ENCODE measurements at places on chromosomes 16 and 17.

GRCh38 chr16:66523861-66524354, 26.0 kb downstream of the TK2 start:
- H3K27ac ChIP-seq: peak overlapping the region; percentile 64
- no peaks in the 10 kb centered on the region for H3K27me3 ChIP-seq
- no peaks in the 10 kb centered on the region for H3K4me1 ChIP-seq
- no peak for DNase-seq
- peaks cover 31% of the 10 kb centered on the region for H3K36me3 ChIP-seq

GRCh38 chr16:477301-478157, 50.0 kb upstream of the CAPN15 start:
- peaks cover 43% of the 10 kb centered on the region for H3K4me1 ChIP-seq
- H3K27me3 ChIP-seq: no peaks in the 10 kb centered on the region
- H3K36me3 ChIP-seq: peaks cover 25% of the 10 kb centered on the region

DNA sequence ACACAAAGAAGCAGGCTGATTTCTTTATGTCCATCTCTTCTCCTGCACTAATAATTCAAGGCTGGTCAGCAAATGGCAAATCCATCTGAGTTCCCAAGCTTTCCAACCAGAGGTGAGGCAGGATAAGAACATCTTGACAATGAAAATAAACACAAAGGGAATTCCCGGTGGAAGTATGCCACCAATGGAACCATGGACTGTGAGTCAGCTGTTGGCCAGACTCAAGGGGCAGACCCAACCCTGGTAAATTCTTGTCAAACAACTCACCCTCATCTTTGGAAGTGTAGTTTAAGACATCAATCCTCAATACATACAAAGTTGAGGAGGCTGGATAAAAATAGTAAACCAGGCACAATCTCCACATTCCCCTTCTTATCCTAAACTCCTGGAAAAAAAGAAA, 74.3 kb upstream of the CES5A start:
- peaks cover 10% of the 10 kb centered on the region for H3K27me3 ChIP-seq
- no peak overlapping the region for H3K27ac ChIP-seq
- peaks cover 5% of the 10 kb centered on the region for H3K36me3 ChIP-seq
- H3K4me3 ChIP-seq: no peak overlapping the region
- peaks cover 41% of the 10 kb centered on the region for H3K4me1 ChIP-seq

- H3K27me3 ChIP-seq: no peaks in the 10 kb centered on the region
- no peak for DNase-seq
- no peaks in the 10 kb centered on the region for H3K4me1 ChIP-seq
- no peak overlapping the region for H3K4me3 ChIP-seq
- H3K36me3 ChIP-seq: peaks cover 38% of the 10 kb centered on the region
- no peak overlapping the region for H3K27ac ChIP-seq
These were observed 9.4 kb upstream of the PLD6 start for GRCh38 chr17:17215575-17215974.
